ENCODE measurements at places on chromosomes 12 and 14.

- DNase-seq = no peak
These were observed 51.5 kb upstream of the RASSF3 start for GRCh38 chr12:64558754-64559153.

DNA sequence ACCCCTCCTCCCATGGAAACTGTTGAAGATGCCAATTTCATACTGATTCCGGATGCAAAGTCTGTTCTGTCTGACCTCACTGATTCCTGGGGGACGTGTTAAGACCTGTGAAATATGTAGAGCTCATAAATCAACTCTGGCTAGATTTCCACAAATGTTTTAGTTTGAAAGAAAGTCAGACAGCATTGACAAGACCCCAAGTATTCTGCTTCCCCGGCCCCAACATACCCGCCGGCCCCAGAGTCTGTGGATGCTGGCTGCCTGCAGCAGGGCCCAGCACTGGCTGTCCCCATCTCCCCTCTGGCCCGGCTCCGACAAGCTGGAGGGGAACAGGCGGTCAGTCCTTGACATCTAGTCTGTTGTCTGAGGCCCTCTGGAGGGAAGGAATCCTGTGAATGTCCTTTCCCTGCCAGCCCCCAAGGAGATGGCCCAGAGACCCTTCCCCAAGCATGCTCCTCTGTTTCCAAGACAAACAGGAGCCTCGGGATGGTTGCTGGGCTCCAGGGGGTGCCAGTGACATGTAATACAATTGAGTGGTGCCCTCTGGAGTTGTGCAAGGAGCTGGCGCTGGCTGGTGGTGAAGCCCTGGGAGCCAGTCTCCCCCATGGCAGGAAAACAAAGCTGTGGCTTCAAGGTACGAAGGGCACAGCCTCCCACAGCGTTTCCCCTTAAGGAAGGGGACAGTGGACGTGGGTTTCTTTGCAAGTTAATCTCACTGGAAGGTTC, 22.3 kb downstream of the FBLN5 start:
- no peak for DNase-seq

DNA sequence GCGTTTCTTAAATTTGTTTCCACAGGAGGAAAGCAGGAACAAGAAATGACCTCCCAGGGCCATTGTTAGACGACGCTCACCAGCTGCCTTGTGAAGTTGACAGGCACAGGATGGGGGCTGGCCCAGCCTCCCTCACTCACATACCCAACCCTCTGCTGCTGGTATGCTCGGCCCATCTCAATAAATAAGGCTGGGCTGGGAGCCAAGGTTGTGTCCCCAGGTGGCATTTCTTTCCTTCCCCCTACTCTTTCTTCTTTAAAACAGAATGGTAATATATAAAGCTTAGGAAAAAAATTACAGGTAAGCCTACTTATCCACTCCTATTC, 93.0 kb downstream of the ACTN1 start:
- DNase-seq = no peak

DNA sequence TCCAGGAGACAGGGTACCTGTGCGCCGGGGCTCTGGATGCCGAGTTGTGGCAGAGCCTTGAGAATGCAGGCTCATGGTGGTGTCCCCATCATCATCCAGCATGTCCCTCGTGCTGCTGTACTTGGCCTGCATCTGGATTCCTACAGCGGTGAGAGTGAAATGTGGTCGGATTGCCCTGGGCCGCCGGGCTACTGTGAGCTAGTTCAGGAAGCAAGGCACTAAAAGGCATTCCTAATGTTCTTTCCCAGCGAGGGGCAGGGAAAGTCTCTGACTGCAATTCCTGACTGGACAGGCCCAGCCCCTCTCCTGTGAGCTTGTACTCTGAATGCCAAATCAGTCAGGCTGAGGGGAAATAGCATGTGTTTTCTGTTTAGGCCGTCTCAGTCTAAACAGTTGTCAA, at the start of gene CLEC1A:
Gene CLEC1A (minus strand): TSS at position 195 of the 400 bp plus-strand sequence. CDS start 63 bp downstream, at position 132.
- DNase-seq = no peak

- no peak for DNase-seq
These were observed 174.7 kb downstream of the TMEM132D start for GRCh38 chr12:129729170-129729569.

GRCh38 chr14:24913021-24913420, 136.9 kb downstream of the STXBP6 start:
- DNase-seq = no peak

- DNase-seq = no peak
These were observed 142.5 kb downstream of the PHLDA1 start for GRCh38 chr12:75888874-75889613.

GRCh38 chr14:68782091-68782981, 10.5 kb downstream of the ZFP36L1 start:
- DNase-seq = no peak

DNA sequence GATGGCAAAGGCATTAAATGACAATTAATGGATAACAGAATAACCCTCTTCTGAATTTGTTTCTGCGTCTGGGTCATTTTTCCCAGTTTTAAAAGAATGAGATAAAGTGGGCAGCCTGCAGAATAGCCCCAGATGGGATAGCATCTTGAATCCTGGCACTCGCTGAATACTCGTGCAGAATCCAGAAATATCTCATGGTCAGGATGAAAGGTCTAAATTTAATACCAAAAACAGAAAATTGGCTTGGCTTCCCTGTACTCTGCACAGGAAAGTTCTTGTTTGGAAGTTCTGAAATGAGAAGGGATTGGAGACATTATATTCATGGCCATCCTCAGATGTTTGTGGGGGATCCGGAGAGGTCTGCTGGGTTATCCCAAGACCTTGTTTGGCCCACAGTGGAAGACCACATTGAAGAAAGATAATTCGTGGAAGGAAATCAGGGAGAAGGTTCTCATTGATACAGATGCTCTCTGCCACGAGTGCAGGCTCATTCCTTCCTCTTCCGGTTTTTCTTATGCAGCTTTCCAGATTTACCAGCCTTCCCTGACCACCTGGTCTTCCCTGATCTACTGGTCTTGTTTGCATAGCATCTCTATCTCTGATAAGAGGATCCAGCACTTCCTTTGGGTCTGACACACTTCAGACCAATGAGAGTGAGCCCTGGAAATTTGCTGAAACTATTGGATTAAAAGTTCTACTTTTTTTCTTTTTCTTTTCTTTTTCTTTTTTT, 6.0 kb upstream of the IFT81 start:
- peak; percentile 53 for DNase-seq

DNA sequence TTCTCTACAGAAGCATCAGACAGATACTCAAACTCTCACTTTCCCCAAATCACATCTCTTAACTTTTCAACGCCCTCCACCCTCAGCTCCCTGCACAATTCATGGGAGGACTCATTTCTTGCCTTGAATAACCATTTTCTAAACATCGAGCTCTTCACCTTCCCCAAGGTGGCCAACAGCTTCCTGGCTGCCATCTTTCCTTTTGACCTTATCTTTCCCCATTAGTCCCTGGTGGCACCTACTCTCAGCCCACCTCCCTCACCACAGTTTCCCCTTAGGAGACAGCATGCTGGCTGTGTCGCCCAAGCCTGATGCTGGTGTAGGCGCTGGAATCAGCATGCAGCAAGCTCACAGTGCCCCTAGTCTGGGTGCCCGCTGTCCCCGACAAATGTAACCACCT, 8.4 kb upstream of the OAS1 start:
- DNase-seq = no peak

GRCh38 chr12:28050606-28051005, 78.1 kb upstream of the PTHLH start:
- no peak for DNase-seq

- DNase-seq = no peak
These were observed 30.5 kb upstream of the MON2 start for GRCh38 chr12:62436164-62436503.

DNA sequence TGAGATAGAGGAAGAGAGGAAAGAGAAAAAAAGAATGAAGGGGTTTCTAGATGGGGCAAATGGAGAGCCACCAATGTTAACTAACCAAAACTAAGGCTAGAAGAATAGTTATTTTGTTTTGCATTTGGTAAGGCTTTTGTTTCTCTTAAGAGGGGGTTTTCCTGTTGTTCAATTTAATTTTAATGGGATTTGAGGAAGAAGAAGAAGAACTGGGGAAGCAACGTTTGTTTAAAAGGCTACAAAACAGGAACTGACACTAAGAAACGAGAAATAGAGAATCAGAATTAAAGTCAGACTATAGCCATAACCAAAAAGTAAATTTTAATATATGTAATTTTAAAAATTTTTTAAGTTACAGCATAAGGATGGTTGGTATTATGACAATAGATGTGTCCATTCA, 13.7 kb downstream of the TXNDC16 start:
- DNase-seq = no peak

GRCh38 chr12:68367903-68368302, 35.7 kb upstream of the MDM1 start:
- no peak for DNase-seq

DNA sequence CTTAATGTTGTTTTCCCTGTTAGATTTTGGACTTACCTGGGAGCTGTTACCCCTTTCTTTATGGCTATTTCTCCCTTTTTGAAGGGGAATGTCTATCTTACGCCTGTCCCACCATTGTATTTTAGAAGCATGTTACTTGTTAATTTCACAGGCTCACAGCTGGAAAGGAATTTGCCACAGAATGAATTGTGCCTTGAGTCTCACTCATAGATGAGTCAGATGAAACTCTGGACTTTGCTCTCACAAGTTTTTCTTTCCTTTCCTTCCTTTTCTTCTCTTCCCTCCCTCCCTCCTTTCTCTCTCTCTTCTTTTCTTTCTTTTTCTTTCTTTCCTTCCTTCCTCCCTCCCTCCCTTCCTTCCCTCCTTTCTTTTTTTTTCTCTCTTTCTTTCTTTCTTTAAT, 9.3 kb upstream of the ATF7IP start:
- DNase-seq = no peak

- peak; percentile 98 for DNase-seq
These were observed 21.0 kb upstream of the CHFR start for GRCh38 chr12:132908145-132909029.

GRCh38 chr12:11876307-11876706, 194.4 kb upstream of the BCL2L14 start:
- no peak for DNase-seq

- peak; percentile 83 for DNase-seq
These were observed 370 bp downstream of the HRK start for GRCh38 chr12:116880817-116881324.

All from NCI-H510A treated with DMSO at 0.1 percent for 48 hours (cell line).